ENCODE measurements at places on chromosomes 2 and 18.

DNA sequence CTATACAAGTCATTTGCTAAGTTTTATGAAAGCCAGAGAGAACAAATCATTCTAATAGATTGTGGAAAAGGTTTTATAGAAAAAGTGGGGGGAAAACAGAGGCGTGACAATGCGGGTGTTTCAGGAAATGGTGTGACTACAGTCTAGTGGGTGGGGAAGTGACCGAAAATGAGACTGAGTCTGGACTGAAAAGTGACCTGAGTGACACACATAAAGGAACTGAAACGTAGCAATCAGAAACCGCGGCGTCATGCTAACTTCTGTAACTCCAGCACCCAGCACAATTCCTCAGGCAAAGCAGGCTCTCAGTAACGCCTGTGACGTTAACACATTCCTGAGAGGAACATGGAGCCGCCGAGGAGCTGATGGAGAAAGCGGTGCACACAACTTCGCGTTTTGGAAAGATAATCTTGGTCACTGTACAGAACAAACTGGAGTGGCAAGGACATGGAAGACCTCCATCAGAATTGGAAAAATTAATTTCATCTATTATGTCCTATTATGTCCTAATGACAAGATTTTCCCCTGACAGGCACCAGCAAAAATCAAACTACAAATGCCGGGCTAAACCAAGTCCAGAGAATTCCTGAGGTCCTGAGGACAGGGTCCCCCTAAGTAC is 1.4 kb upstream of the CD226 start:
- no peaks in the 10 kb centered on the region for H3K27me3 ChIP-seq
- peaks cover 52% of the 10 kb centered on the region for H3K36me3 ChIP-seq
- DNase-seq = peak; percentile 69
- H3K27ac ChIP-seq = no peak overlapping the region

DNA sequence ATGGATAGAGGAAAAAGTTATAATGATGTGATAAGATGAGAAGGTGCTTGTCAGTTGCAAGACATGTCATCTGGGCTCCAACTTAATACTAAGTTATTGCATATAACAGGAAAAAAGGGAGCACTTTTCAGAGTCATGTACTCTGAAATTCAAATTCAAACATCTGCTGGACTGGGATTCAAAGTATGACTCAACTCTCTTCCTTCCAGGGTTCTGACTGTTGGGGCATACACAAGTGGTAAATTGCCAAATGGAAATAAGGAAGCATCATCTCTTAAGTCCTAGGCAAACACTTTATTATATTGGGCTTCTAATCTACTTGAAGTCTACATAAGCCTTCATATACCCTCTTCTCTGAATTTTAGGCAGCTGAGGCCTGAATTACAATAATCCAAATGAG is 44.9 kb downstream of the ZBTB14 start:
- H3K4me1 ChIP-seq = no peaks in the 10 kb centered on the region
- DNase-seq = no peak
- peaks cover 7% of the 10 kb centered on the region for H3K27me3 ChIP-seq
- no peak overlapping the region for H3K4me3 ChIP-seq
- no peaks in the 10 kb centered on the region for H3K36me3 ChIP-seq

DNA sequence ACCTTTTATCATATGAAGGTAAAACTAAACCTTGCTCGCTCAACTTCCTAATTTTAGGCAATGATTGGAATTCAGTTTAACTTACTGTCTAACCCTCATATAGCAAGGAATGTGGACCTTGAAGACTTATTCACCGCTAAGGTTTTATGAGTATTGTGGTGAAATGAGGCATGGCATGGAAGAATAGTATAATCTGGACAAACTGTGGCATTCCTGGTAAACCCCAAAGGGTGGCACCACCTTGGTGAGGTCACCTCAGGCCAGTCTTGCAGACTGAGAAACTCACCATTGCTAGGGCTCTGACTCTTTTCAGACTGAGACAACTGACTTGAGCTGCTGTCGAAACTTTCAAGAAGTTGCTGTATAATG is 51.1 kb upstream of the EHBP1 start:
- H3K4me3 ChIP-seq = no peak overlapping the region
- no peaks in the 10 kb centered on the region for H3K4me1 ChIP-seq
- no peaks in the 10 kb centered on the region for H3K36me3 ChIP-seq
- peaks cover 3% of the 10 kb centered on the region for H3K27me3 ChIP-seq
- H3K27ac ChIP-seq = no peak overlapping the region
- no peak for DNase-seq

GRCh38 chr2:202530038-202530437 is 104.7 kb upstream of the FAM117B start:
- H3K4me3 ChIP-seq = no peak overlapping the region
- H3K4me1 ChIP-seq = peaks cover 16% of the 10 kb centered on the region
- H3K36me3 ChIP-seq = peaks cover 5% of the 10 kb centered on the region
- no peaks in the 10 kb centered on the region for H3K27me3 ChIP-seq
- no peak for DNase-seq

DNA sequence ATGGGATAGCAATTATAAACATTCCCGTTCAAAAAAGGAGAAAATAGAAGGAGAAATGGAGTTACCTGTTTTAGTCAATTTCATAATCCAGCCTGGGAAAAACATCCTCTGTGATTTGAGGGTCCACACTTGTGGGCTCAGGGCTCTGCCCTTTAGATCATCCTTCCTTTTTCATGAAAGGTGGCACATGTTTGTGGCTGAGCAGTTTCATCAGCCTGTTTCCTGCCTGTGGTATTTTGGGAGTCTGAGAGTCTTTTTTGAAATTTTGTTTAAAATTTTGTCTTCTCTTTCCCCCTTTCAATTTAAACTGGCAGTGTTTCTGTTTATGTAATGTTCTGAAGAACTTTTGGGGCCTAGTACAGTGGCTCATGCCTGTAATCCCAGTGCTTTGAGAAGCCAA is 84.0 kb downstream of the KIAA1328 start:
- peaks cover 17% of the 10 kb centered on the region for H3K4me1 ChIP-seq
- H3K4me3 ChIP-seq = no peak overlapping the region
- DNase-seq = no peak
- peaks cover 13% of the 10 kb centered on the region for H3K36me3 ChIP-seq

DNA sequence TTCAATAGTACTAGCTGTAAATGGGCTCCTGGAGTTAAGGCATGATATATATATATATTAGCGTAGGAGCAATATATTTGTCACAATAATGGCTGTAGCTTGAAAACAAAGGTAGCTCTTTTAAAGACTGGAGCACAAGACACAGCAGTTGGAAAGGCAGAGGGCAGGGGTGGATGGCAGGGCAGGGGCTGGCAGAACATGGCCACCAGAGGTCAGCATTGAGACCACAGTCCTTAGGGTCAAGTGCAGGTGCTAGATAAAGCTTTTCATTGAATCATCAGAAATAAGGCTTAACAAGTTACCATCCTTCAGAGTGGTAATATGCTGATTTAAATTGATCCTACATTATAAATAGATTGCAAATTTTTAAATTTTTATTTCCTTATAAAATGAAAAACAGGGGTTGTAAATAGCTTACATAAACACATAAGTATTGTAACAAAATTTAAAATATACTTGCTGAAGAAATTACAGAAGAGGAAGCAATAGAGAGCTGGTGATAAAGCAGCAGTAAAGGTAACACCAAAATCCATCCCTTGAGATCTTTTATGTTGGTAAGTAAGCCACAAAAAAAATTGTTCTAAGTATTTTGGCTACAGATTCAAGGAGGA is 161.2 kb upstream of the PIEZO2 start:
- no peak overlapping the region for H3K4me3 ChIP-seq
- H3K27me3 ChIP-seq = peaks cover 2% of the 10 kb centered on the region
- no peak overlapping the region for H3K27ac ChIP-seq

DNA sequence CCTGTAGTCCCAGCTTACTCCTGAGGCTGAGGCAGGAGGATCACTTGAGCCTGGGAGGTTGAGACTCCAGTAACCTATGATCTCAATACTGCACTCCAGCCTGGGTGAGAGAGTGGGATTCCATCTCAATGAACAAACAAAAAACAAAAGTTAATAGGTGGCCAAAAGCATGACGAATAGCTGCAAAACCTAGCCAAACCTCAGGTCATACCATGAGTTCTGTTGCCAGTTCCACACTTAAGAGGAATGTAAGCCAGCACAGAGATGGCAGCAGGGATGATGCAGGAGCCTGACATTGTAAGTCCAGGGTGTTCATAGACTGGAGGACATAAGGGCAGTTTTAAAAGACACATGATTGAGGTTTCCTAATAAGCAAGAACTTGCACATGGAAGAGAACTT is 55.3 kb upstream of the RMDN2 start:
- peaks cover 39% of the 10 kb centered on the region for H3K4me1 ChIP-seq
- H3K27me3 ChIP-seq = peaks cover 3% of the 10 kb centered on the region
- no peak overlapping the region for H3K27ac ChIP-seq

GRCh38 chr2:160005908-160006307 is 56.5 kb downstream of the PLA2R1 start:
- H3K4me1 ChIP-seq = no peaks in the 10 kb centered on the region
- peaks cover 11% of the 10 kb centered on the region for H3K27me3 ChIP-seq
- no peak overlapping the region for H3K4me3 ChIP-seq
- H3K27ac ChIP-seq = no peak overlapping the region

DNA sequence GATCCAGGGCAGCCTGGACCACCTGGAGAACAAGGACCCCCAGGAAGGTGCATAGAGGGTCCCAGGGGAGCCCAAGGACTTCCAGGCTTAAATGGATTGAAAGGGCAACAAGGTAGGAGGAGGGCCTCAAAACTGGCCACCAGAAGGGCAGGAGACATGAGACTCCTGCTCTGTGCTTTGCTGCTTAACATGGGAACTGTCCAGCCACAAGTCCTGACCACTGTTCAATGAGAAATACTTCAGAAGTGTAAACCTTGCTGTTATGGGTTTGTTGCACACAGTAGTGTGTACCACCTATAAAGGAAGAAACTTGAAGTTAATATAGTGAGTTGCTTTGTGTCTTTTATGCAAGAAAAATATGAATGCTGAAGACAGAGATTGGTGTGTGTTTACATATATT is 44.2 kb upstream of the MFF start:
- H3K4me1 ChIP-seq = no peaks in the 10 kb centered on the region
- no peak overlapping the region for H3K27ac ChIP-seq
- no peak overlapping the region for H3K4me3 ChIP-seq
- no peaks in the 10 kb centered on the region for H3K27me3 ChIP-seq
- H3K36me3 ChIP-seq = no peaks in the 10 kb centered on the region

Data from activated CD4-positive, alpha-beta memory T cell treated with anti-CD3 and anti-CD28 coated beads, Interleukin-2, amount 10 ng/mL, durations not matched to agents 7 days and 5 days (primary cell).